ENCODE measurements at places on chromosomes 13 and 19. TPM values are rescaled to one million over a fixed set of nuclear protein-coding genes. Genes with fewer than 3 reads are reported as not detected.

The HS6ST3 gene
- not detected for total RNA-seq

The ZNF442 gene
- 0.77 TPM for total RNA-seq

The VSTM2B gene
- total RNA-seq = not detected

The NLRP9 gene
- not detected for total RNA-seq

The PGLYRP2 gene
- total RNA-seq = not detected

The SIGLEC12 gene
- total RNA-seq = not detected

The IZUMO2 gene
- total RNA-seq = not detected

The NLRP4 gene
- total RNA-seq = 4.0 TPM

The PGPEP1 gene
- 44.1 TPM for total RNA-seq

The REEP6 gene
- total RNA-seq = 3.1 TPM

The DLL3 gene
- total RNA-seq = 3.2 TPM

The URAD gene
- not detected for total RNA-seq

The CFD gene
- total RNA-seq = not detected

The FBXW9 gene
- 10.8 TPM for total RNA-seq

The MED29 gene
- 31.3 TPM for total RNA-seq

The PCID2 gene
- 27.9 TPM for total RNA-seq

The ZNF610 gene
- total RNA-seq = 2.6 TPM

The DCT gene
- total RNA-seq = not detected

The VSTM1 gene
- total RNA-seq = not detected

The CYP2A7 gene
- not detected for total RNA-seq

The LGALS7B gene
- not detected for total RNA-seq

The ZNF579 gene
- 11.6 TPM for total RNA-seq

The LRG1 gene
- 1.9 TPM for total RNA-seq

The IZUMO4 gene
- total RNA-seq = 6.1 TPM

The ZSCAN4 gene
- total RNA-seq = not detected

The IL17D gene
- 0.65 TPM for total RNA-seq

The ZNF468 gene
- 21.3 TPM for total RNA-seq
